ENCODE measurements at places on chromosomes 13 and 19.

GRCh38 chr19:42134535-42135070 is 2.4 kb upstream of the POU2F2 start:
- DNase-seq = no peak

DNA sequence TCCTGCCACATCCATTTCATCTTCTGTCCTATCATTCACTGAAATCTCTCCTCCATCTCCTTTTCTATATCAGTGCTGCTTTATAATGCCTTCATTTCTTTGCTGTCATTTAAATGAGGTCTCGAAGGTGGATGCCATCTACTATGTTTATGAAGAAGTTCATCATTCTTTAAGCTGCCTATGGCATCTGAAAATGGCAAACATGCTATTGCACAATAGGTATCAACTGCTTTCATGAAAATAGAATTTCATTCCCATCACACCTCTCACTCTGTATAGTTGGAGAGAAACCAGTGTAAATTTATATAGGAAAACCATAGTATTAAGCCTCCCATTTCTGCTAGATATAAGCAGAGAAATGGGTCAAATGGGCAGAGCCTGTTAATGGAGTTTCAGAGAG is 100.2 kb downstream of the FGF9 start:
- no peak for DNase-seq

GRCh38 chr19:39568604-39569003 is 28.6 kb upstream of the EID2 start:
- peak; percentile 29 for DNase-seq

GRCh38 chr13:112898621-112899280 is 70.3 kb upstream of the MCF2L start:
- no peak for DNase-seq

DNA sequence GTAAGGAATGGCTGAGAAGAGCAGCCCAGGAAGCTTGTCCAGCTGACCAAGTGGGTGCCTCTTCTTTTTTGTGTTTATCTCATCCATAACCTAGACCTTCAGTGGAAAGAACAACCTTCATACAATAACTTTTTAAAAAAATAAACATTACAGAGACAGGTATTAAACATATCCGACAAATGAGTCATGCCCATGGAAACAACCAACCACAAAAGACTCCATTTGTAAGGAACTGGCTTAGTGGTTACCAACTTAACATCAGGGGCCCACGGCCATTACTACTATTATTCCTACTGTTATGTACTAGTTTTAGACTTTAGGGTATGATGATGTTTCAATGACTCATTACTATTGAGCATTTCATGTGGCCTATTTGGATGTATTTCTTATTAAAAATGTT is 191.7 kb upstream of the SERP2 start:
- DNase-seq = no peak

DNA sequence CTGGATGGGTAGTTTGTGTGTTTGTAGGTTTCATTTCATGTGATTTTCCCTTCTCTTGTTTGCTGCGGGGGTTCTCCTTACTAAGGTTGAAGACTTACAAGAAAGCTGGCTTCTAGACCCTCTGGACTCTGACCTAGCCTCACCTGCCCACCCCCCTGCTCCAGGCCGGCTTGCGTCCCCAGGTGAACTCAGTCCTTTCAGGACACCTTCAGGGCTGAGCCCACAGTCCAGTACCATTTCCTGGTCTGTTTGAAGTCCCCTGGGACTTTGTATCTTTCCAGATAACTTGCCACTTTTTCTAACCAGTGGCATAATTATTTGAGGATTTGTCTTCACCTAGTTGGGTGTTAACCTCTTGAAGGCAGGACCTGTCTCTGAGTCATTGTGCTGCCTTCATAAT is 51.3 kb upstream of the MCF2L start:
- DNase-seq = no peak

DNA sequence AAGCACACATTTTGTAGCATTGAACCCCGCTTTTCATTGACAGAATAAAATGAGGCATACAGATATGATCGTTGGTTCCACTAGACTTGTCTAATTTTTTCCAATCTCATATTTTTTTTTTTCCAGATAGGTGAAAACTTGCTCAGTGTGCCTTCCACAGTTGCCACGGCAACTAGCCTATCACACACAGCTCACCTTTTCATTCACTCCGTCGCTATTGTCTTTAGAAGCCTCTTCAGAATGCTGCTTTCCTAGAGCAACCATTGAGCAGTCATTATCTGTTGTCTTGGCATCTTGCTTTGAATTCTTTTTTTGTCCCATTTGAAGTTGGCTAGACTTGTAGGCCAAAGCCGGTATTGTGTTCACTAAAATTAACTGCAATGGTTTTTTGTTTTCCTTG is 37.7 kb upstream of the ESD start:
- DNase-seq = no peak

DNA sequence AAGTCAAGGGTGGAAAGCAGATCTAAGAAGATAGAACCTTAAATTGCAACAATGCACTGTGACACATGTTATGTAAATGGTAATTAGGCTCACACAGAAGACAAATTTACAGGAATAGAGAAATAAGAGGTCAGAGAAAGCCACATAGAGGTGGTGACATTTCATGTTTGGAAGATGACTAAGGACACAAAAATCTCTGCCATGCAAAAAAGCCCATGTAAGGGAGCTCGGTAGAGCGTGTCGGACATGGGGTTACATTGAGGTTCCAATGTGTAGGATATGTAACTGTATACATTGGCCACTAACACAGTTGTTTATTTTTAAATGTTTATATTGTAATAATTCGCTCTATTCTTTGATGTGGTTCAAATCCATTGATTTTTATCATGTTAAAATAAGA is 33.7 kb downstream of the SUGT1 start:
- no peak for DNase-seq

GRCh38 chr19:12668932-12669269 is 2.3 kb downstream of the WDR83 start:
- DNase-seq = peak; percentile 80

DNA sequence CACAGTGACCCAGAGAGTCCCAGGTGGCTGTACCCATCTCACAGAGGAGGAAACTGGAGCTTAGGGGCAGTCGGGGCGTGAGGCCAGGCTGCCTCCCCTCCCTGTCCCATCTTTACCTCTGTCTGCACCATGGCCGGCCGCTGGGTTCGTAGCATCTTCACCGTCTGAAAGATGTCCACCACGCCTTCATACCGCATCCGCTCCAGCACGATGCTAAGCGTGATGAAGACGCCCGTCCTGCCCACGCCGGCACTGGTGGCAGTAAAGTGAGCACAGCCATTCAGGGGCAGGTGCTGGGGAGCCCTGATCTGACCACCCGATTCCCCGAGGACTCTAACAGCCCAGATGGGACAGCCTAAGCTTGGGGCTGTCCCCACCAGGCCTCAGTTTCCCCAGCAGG is 132.8 kb downstream of the PTPRS start:
- DNase-seq = no peak

GRCh38 chr13:80462037-80462436 is 121.1 kb upstream of the SPRY2 start:
- DNase-seq = no peak

DNA sequence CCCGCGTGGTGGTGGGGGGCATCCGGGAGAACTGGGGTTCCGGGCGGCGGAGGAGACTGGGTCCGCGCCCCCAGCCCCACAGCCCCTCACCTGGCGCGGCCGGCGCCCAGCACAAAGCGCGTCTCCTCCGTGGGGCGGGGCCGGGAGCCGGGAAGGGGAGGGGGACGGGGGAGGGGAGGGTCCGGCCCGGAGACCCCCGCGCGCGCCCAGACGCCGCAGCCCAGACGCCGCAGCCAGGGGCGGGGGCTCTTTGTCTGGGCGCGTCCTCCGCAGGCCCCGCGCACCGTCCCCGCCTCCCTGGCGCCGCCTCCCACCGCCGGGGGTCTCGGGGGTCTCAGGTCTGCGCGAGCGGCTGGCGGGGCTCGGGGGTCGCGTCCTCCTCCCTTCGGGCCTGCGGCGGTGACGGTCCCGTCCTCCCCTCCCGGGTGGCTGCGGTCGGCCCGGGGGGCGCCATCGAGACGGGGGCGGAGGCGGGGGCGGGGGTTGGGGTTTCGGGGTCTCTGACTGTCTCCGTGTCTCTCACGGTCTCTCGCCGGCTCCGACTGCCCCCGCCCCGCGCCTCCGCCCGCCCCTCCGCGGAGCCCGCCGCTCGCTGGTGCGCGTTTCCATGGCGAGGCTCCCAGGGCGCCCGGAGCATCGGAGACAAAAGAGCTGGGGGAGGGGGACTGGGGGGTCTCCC is at the start of gene PLPPR3:
PLPPR3 (minus strand) TSS at position 131 of the 679 bp plus-strand sequence. CDS start 396 bp downstream, outside the sequence.
- DNase-seq = no peak

DNA sequence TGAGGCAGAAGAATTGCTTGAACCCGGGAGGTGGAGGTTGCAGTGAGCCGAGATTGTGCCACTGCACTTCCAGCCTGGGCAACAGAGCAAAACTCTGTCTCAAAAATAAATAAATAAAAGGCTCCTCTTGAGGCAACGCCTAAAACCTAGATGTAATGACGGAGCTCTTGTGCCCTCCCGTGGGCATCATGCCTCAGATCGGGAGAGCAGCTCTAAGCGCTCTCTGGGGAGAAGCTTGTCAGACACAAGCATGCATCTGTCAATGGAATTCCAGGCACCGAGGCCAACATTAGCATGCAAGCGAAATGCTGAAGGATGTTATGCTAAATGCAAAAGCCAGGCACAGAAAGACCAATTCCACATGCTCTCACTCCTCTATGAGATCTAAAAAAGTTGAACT is 45.6 kb upstream of the MRI1 start:
- no peak for DNase-seq

DNA sequence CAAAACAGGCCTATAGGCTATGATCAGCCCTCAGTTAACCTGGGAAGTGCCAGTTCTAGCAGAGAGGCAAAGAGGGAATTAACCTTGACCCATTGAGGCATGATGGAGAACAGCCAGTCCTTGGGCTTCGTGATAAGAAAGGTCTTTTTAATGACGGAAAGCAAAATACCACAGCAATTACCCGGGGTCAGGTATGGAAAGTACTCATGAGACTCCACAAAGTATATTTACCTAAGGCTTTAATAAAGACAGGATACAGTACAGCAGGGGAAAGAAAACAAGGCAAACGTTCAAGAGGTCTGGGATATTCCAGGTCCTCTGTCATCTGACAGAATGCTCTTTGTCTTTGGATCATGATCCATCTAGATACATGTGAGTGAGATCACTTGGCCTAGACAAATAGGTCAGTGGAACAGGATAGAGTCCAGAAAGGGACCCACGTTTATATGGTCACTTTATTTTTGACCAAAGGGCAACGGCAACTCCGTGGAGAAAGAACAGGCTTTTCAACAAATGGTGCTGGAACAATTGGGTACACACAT is 52.2 kb downstream of the WDFY2 start:
- no peak for DNase-seq

DNA sequence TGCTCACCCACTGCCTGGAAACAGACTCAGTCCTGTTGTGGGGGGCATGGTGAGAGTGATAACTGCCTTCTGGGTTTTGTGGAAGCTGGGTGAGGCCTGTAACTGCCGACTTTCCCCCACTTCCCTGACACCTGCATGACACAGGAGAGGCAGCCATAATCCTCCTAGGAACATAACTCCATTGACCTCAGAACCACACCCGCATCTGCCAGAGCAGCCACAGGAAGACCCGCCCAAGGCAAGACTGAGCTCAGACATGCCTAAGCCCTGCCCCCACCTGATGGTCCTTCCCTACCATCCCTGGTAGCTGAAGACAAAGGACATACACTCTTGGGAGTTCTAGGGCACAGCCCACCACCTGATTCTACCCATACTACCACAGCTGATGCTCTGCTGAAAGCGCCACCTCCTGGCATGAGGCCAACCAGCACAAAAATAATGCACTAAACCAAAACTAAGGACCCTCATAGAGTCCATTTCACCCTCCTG is 326.7 kb downstream of the RBM26 start:
- DNase-seq = no peak

All from suppressor macrophage treated with lipopolysaccharide for 1 hour (primary cell).